ENCODE measurements at places on chromosomes 7 and 10. TPM values are rescaled to one million over a fixed set of nuclear protein-coding genes. Genes with fewer than 3 reads are reported as not detected.

DNA sequence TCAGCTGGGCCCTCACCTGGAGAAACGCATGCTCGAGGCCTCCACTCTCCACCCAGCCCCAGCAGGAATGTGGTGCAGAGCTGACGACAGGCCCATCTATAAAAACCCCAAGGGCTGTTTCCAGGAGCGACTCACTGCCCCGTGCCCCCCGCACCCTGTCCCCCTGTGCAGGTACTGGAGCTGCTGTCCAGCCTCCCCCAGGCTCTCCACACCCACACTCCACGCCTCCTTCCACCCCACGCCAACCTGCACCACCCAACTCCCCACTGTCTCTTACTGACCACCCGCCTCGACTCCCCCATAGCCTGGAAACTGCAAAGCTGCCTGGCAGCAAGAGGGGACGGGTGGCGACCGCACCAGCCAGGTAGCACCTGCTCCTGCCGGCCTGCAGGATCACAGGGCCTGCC lies 43.3 kb downstream of the DIP2C start:
- DNase-seq, result no peak

TMEM184A gene
- 6.4 TPM for polyA plus RNA-seq

DNA sequence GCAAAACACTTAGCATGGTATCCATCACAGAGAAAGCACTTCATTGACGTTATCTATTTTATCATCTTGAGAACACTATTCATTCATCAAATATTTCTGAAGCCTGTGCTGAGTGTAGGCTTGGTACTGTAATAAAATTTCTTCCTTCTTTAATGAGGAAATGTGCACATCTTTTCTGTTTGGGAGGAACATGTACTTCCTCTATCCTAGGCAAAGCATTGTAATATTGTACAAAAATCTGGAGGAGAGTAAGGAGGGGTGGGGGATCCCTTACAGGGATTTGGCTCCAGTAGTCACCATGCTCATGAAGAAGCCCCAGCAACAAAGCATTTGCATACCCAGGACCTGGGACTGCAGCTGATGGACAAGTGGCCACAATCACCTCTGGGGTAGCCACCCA lies 39.9 kb upstream of the SORCS3 start:
- no peak for DNase-seq

RNF32 gene
- 2.4 TPM for polyA plus RNA-seq

PAPOLB gene
- 0.06 TPM for polyA plus RNA-seq

DNA sequence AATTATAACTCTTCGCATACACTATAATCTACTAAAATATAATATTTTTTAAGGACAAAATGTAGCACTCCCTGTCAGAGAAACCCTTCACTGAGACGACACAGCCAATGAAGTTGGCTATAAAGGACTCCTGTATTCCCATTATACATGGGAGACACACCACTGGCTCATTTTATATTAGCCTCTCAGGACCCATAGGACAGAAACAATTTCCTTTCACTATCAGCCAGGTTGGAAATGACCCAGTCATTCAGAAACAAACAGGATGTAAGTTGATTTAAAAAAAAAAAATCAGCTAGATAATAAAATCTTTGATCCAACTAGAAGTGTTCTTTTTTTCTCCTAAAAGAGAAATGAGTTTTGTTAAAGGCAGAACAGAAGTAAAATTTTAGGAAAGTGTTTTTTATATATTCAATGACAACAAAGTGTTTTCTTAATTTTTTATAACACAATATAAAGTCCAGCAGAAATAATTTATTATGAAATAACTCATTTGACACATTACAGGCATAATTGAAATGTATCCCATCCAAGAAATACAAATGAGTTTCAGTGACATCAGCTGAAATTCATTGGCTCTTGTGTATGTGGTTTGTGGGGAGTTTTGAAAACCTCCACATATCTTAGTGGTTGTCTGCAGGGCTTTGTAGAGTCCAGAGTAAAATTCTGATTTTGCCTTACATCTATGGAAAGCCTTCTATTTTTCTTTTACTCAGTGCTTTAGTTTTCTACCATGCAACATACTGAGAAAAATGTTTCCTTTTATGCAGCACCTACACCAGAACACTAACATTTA lies 64.1 kb downstream of the CTTNBP2 start:
- no peak for DNase-seq

DNA sequence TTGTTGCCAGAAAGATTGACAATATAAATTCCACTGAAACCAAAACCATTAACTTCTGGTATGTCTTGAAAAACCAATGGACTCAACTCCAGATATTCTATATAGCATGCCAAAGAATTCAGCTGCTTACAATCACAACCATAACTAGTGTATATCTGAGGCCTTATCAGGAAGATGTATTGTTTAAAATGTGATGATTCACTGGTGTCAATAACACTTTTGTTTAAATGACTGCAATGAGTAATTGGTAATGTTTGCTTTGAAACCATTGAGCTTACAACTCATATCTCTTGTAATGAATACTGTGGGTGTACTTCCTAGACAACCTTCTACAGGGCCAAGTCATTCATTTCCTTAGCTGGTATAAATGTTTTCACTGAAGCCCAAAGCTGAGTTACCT lies 727.9 kb upstream of the KCND2 start:
- no peak for DNase-seq

PAOX gene
- 7.6 TPM for polyA plus RNA-seq

MBL2 gene
- not detected for polyA plus RNA-seq

GRCh38 chr7:151283302-151283701 lies 34.8 kb upstream of the SMARCD3 start:
- DNase-seq, result no peak

GRCh38 chr7:72444026-72444776 lies 32.1 kb upstream of the CALN1 start:
- no peak for DNase-seq

- DNase-seq, result no peak
These were observed 143.8 kb downstream of the GRK5 start for GRCh38 chr10:119351189-119351588.

GIMAP4 gene
- 19.1 TPM for polyA plus RNA-seq

VPS37D gene
- 15.5 TPM for polyA plus RNA-seq

TMEM168 gene
- polyA plus RNA-seq, result 48.9 TPM

DNA sequence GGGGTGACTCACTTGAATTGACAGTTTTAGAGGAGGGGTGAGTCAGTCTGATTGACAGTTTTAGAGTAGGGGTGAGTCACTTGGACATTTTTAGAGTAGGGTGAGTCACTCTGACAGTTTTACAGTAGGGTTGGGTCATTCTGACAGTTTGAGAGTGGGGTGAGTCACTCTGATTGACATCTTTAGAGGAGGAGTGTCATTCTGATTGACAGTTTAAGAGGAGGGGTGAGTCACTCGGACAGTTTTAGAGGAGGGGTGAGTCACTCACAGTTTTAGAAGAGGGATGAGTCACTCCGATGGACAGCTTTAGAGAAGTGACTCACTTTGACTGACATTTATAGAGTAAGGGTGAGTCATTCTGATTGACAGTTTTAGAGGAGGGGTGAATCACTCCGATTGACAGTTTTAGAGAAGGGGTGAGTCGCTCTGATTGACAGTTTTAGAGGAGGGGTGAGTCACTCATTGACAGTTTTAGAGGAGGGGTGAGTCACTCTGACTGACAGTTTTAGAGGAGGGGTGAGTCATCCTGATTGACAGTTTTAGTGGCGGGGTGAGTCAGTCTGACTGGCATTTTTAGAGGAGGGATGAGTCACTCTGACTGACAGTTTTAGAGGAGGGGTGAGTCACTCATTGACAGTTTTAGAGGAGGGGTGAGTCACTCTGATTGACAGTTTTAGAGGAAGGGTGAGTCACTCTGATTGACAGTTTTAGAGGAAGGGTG lies 595.9 kb downstream of the DNAJB6 start:
- DNase-seq, result no peak

GRCh38 chr7:157679607-157680006 lies 342.8 kb downstream of the DNAJB6 start:
- DNase-seq, result no peak

DNA sequence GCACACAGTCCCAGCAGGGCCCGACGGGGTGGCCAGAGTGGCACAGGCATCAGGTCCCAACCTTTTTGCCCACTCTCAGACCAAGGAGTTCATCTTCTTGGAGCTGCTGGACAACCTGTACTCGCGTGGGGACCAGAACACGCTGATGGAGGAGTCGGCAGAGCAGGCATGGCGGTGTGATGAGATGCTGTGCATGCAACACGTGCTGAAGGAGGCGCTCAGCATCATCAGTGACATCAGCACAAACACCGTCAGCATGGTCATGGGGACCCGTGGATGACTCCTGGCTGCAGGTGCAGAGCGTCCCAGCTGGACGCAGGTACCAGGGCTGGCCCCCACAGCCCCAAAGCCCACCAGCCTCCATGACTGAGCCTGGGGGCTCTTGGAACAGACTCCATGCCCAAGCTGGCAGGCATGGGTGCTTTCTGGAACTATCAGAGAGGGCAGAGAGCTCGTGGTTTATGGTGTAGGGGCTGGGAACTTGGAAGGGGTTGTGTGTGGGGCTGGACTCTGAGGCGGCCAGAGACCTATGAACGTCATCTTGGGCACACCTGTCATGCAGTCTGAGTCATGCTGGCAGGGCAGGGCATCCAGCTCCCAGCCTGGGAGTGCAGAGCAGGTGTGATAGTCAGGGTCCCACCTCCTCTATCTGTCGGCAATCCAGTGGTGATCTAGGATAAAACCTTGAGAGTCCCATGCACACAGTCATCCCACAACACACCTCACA lies 8.2 kb upstream of the MTPAP start:
- DNase-seq, result no peak

ADIRF gene
- polyA plus RNA-seq, result 44.1 TPM

DNA sequence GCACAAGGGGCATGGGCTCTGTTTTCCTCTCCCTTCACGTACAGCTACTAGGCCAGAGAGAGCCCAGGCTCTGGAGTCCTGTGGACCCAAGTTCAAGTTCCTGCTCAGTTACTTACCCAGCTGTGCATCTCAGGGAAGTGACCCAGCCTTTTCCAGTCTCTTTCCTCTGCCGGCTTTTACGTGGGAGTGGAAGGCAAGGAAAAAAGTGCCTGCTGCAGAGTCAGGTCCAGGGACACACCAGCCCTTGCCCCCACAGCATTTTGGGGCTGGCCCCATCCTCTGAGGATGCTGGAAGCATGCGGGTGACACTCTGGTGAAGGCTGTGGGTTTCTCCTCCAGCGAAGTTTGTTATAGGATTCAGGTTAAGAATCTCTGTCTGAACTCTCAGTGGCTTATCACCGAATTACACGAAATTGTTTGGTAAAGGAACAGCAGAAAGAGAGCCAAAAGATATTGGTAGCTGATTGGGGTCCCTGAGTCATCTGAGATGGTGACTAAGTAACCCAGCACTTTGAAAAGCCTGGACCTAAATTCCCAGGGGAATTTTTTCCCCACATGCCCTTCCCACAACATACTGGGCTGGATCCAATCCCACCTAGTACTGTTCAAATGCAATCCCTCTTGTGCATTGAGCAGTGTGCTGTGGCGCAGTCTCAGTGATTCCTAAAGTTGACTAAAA lies 424.3 kb downstream of the RPS24 start:
- DNase-seq, result no peak

- no peak for DNase-seq
These were observed 1.4 kb upstream of the ASIC3 start for GRCh38 chr7:151046603-151047573.

GRCh38 chr7:44375236-44375699 lies 49.9 kb upstream of the CAMK2B start:
- no peak for DNase-seq

- no peak for DNase-seq
These were observed 585.0 kb upstream of the MBL2 start for GRCh38 chr10:53357587-53357986.

FGF8 gene
- 8.9 TPM for polyA plus RNA-seq

VWA2 gene
- polyA plus RNA-seq, result 1.9 TPM

ABHD11 gene
- polyA plus RNA-seq, result 31.2 TPM

RBM20 gene
- 5.2 TPM for polyA plus RNA-seq

MYPN gene
- 0.05 TPM for polyA plus RNA-seq

KLF14 gene
- 0.56 TPM for polyA plus RNA-seq

GRCh38 chr7:110386006-110386405 lies 704.9 kb upstream of the LRRN3 start:
- DNase-seq, result no peak

GRCh38 chr7:140230861-140231770 lies 54.3 kb upstream of the KDM7A start:
- no peak for DNase-seq

DNA sequence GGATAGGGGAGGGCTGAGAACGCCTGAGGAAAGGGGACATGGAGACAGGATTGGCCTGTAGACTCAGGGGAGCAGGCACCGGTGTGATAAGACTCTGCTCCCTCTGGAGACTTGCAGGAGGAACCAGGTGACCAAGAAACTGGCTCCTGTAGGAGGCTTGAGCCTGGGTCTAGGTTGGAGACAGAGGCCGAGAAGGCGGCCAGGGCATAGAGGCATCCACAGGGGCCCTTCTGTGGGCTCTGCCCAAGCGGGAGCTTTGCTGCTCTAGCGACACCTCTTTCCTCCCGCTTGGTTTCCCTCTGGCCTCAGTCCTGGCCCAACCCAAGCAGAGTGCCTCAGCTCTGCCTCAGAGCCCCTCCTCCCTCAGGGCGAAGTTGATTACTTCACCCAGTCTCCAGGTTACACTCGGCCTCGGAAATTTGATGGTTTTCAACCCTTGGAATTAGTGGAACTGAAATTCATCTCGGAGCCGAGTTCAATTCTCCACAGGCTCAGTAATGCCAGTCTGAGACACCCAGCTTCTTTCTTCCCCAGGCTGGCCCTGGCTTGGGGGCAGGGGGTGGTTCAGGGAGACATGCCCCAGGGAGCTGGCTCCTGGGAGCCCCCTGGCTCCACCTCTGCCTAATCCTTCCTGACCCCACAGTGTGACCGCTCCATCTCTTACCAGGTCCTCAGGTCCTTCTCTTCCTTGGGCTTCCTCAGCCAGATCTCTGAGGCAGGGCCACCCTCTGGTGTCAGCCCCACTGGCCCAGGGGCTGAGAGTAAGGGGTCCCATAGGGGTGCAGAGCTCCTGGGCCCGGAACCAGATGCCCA lies 60.4 kb downstream of the PAX2 start:
- DNase-seq, result no peak

MINPP1 gene
- polyA plus RNA-seq, result 42.2 TPM

DNA sequence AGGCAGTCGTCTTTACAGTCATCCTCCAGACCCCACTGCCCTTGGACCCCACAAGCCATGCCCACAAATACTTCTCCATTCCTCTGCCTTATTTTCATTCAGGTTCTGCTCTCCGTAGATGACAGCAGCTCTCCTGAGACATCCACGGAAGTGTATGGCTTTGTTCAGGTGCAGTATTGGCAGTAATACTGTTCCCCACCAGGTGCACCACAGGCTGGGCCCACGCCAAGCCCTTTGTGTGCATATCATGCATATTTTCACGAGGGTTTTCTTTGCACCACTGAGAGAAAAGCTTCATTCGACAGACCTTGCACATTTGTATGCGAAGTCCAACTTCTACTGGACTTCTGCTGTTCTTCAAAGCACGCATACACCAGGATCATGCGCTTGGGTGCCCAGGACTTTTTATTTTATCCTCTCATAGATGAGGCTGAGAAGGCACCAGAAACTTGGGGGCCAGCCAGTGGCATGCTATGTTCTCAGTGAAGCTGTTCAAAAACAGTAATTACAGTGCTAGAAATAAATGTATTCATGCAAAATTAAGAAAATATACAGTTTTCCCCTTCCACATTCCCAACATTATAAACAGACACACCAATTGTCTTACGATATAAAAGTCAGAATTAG lies 37.8 kb upstream of the PITRM1 start:
- no peak for DNase-seq

All from right renal pelvis (tissue), 4 donors.